T-helper 22 cell (primary cell): ENCODE measurements at places on chromosomes 4 and X.

- DNase-seq: no peak
These were observed 11.3 kb upstream of the BTC start for GRCh38 chr4:74805601-74806000.

- DNase-seq: no peak
These were observed 68.6 kb downstream of the DTHD1 start for GRCh38 chr4:36349938-36350549.

- DNase-seq: no peak
These were observed 6.3 kb downstream of the AREG start for GRCh38 chr4:74451214-74451661.

DNA sequence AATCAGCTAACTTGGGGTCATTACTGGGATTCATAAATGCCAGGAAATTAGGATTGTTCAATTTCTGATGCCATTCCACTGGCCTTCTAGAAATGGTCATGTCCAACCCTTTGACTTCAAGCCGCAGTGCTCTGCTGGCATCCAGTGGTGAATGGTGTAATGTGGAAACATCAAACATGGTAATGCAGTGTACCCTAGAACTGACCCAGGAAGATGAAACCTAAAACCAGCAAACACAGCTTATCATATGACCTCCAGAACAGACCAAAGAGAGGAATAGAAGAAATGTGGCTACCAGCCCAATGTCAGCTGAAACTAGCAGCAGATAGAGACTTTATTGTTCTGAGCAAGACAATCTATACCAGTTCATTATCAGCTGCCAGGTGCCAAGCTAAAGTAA, 13.8 kb downstream of the CXCL13 start:
- no peak for DNase-seq

DNA sequence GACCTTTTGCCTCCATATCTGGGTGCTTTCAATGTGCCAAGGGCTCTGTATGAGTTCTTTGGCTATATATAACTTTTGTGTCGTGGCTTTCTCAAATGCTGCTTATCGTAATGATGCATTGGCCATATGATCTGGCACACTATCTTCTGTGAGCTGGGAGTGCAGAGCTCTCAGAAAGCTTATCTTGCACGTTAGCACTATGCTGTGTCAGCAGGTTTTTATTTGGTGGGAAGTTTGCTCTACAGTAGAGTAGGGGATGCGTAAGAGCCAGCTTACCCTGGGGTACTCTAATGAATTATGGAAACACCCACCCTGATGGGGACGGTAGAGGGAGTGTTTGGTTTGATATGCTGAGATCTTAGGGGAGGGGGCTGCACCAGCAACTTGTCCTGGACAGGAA, 119.6 kb downstream of the FAAH2 start:
- DNase-seq: no peak

DNA sequence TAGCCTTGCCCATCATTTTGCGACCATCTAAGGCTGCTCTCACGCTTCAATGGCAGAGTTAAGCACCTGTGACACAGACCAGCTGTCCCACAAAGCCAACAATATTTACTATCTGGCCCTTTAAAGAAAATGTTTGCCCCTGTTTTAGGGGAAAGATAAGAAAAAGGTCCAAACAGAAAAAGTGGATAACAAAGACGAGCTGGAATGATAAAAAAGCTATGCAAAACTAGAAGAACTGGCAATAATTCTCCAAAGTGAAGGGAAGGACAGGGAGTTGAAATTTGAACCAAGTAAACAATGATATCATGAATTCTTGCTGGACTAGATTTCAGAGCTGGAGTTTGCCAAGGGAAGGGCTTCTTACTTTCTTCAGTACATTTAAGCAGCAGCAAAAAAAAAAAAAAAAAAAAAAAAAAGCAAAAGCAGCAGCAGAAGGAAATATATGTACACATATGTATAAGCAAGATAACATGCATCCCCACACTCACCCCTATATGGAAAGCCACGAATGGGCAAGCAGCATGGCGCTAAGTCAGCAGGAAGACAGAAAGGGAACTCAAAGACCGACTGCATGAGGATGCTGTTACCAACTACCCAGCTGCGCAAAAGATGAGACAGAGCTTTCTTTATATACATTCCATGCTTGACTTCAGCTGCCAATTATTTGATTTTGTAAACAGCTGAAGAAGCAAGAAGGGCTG, 12.5 kb downstream of the TRAPPC2 start:
- DNase-seq: no peak

GRCh38 chrX:131762802-131763234, 218.9 kb downstream of the OR13H1 start:
- peak; percentile 39 for DNase-seq

DNA sequence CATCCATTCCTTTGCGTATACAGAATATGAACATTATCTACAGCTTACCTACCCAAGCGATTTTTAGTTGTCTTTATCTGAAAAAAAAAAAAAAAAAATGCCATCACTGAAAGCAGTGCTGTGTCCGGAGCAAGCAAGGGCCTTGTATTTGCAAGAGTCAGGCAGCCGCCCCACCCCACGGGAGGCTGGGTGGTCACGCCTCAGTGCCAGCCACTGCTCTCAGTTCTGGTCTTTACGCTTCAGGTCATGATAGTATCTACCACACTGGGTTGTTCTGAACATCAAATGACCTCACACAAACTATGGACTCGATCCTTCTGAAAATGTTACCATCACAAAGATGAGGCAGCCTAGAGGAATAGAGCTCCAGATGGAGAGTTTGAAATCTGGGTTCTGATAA, 62.7 kb upstream of the HELT start:
- DNase-seq: no peak

GRCh38 chrX:148574237-148574973, 74.0 kb downstream of the AFF2 start:
- DNase-seq: no peak

DNA sequence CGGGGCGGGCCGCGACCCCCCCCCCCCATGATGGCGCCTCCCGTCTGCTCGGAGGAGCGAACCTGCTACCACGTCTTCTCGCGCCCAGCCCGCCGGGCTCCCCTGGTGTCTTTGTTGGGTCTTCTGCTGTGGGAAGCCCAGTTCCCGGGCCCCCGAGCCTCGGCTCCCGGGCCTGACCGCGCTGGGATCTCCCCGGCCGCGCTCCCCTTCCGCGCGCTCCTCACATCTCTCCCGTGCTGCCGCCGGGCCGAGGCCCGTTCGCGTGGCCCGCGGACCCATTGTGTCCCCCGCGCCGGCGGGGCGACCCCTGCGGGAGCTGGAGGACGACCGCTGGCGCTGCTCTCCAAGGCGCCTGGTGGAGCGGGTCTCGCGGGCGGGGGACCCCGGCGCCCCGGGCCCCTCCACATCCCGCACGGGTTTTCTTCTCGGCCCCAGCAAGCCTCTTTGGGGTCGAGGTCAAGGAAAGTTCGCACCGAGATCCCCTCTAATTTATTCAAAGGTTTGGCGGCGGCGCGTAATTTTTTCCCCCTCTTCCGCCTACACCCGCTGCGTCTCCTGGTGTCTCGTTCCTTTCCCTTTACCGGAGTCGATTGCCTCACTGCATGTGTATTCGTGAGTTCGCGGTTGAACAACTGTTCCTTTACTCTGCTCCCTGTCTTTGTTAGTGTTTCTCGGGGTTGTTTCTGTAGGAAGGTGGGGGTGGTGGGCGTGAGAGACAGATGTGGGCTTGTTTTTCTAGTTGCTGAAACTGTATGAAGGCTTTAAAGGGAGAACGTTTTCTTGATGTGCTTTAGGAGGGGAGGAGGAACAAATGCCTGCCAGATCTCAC, 770 bp downstream of the SMAD1 start:
- DNase-seq: no peak

DNA sequence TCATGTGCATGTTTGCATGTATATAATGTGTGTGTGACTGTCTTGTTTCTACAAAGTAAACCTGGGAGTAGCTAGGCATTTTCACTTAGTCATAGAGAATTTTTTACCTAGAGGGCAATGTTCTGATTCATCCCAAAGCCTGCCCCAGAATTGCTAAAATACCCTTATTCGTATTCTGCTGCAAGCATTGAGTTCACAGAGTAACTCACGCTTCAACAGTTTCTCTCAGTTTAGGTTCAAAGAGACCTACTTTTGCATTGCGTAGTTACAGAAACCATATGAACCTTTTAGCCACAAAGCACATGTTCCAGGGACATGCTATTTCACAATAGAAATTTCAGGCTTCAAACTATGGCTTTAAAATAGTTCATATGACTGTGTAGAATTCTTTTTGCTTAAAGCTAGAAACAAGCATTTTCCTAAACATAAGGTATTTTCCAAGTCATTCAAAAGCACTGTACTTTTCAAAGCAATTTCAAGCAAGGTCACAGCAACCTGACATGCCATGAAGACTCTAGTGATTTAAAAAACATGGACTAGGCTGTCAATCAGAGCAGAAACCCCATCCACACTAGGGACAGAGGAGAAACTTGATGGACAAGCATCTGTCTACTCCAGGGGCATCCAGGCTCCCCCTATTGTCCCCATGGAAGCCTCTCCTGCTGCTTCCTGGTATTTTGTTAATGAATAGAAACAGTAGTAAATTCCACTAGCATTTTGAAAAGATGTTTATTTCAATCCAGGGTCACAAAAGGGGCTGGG, 81.5 kb upstream of the MAPK10 start:
- DNase-seq: no peak

DNA sequence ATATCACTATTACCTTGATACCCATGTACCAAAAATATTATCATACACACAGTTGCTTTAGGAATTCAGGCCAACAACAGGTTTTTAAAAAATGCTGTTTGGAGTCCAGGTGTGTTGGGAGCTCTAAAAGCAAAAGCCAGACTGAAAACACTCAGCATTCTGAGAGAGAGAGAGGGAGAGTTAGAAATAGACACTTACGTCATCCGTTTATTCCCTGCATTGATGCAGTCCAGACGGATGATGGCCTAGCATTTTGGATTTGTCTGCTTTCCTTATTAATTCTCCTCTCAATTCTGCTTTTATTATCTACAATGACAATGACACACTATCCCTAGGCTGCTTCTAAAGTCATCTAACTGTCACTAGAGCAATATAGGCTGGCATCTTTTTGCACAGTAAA, 358.3 kb upstream of the BOD1L1 start:
- DNase-seq: no peak

DNA sequence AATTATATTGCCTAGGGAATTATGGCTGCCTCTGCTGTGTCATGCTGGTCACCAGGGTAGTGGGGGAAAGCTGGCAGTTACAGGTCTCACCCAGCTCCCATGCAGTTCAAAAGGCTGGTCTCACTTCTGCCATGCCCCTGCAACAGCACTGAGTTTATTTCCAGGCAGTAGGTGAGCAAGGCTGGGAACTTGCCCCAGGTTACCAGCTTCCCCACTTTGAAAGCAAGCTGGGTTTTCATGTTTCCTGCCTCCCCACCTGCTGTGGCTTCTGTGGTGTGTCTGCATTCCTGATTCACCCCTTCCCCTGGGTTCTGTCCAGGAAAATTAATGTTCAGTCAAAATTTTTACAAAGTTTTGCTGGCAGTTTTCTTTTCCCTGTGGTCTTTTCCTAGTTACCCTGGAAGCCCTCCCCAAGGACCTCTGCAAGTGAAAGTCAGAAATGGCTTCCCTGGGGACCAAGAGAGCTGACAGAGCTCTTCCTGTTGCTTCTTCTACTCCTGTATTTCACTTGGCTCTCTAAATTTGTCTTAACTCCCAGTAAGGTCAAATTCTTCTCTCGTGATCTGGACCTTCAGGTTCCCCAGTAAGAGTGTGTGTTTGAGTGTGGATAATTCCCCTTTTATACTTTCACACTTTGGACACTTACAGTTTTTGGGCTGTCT, 58.5 kb upstream of the AGTR2 start:
- DNase-seq: no peak

- peak; percentile 47 for DNase-seq
These were observed 58.5 kb upstream of the PRDM8 start for GRCh38 chr4:80138551-80139538.

- DNase-seq: no peak
These were observed 2.2 kb downstream of the MXD4 start for GRCh38 chr4:2259541-2260343.

- peak; percentile 70 for DNase-seq
These were observed 568 bp downstream of the CHST7 start for GRCh38 chrX:46573892-46574773.

- no peak for DNase-seq
These were observed 20.4 kb upstream of the SEPSECS start for GRCh38 chr4:25180524-25181131.

- no peak for DNase-seq
These were observed 366.1 kb downstream of the FBXO8 start for GRCh38 chr4:173917255-173917960.
